Activated CD4-positive, alpha-beta T cell treated with anti-CD3 and anti-CD28 coated beads for 24 hours (primary cell): ENCODE measurements at places on chromosomes 12 and 14.

DNA sequence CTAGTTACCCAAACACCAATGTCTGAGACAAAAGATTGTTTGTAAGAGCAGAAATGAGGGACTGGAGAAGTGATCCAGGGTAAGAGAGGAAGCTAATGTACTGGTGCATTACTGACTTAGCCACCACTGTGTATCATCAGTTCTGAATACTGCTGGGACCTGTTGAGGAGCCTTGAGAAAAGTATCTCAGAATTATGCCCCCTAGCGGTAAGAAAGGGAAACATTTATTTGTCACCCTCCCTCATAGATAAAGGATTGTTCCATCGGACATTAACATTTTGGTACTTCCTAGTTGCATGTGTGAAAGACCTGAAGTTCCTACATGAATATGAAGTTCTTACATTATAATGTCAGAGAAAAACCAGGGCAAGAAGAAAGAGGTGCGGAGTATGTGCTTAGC, 612.5 kb downstream of the FSCB start:
- no peak for DNase-seq

DNA sequence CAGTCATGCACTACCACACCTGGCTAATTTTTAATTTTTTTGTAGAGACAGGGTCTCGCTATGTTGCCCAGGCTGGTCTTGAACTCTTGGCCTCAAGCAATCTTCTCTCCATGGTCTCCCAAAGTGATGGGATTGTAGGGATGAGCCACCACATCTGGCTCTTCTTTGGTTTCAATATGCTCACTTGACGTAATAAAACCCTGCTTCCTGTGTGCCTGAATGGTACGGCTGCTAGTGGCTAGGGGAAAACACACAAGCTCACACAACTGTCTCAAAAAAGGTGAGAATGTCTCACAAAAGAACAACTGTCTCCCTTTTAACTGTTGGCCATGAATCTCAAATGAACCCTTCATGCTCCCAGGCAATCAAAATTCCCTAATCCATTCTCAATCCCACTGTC, 15.0 kb downstream of the C1S start:
- no peak for DNase-seq

GRCh38 chr12:1738446-1738845, 47.6 kb downstream of the ADIPOR2 start:
- no peak for DNase-seq

GRCh38 chr14:90555126-90556011, 158.5 kb downstream of the CALM1 start:
- no peak for DNase-seq

- DNase-seq, result no peak
These were observed 29.7 kb downstream of the FRMD6 start for GRCh38 chr14:51681411-51681810.

DNA sequence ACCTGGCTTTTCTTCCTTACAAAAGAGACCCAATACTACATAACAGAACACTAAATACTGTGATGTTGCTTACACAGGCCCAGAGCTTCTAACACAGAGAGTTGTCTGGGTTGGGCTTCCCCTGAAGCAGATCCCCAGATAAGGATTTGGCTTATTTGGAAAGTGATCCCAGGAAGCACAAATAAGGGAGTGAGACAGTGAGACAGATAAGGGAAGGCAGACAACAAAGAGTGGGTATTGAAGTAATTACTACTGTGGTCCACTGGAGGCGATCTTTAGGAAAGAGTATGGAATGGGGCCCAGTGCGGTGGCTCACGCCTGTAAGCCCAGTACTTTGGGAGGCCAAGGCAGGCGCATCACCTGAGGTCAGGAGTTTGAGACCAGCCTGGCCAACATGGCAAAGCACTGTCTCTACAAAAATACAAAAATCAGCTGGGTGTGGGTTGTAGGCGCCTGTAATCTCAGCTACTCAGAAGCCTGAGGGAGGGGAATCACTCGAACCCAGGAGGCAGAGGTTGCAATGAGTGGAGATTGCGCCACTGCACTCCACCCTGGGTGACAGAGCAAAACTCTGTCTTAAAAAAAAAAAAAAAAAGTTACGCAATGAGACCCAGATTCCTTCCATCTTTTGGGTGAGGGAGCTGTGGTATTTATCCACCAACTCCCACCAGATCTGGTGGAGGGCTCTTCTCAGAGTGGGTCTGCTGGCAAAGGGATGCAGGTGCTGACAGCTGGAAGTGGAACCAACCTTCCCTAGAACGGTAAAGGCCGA, 10.2 kb upstream of the C12orf43 start:
- no peak for DNase-seq

DNA sequence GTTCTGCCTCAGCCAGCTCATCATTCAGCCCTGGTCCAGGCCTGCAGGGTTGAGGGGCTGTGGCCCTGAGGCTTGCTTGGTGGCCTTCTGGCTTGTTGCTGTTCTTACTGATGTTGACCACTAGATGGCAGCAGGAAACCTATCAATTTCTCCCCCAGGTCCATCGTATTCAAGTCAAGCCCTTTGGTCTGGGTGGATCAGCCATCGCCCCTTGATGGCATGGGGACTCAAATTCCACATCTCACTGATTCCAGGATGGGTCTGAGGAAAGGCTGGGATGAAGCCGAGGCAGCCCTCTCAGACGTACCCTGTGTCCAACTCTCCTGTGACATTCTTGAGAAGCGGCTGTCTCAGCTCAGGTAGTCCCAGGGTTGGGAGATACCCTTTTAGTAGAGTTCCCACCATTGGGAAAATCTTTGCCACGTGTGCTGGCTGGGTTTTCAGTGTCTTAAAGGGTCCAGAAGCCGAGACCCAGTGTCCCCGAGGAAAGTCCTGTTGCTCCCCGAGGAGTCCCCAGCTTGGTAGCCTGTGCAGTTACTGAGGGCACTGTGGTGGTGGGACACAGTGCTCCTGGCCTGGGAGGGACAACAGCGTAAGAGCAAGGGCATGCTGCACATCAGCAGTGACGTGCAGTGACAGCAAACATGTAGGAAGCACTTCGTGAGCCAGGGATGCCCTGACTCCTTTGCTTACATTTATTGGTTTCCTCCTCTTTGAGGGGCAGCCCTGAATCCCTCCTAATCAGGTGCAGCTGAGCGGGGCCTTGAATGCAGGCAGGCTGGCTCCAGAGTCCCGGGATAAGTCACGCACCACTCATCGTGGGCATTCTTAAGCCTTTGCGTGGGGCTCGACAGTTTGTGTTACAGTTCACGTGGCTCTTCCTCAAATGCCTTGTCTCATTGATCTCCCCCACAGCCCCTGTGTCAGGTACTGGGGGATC, 58.6 kb downstream of the TSPAN9 start:
- DNase-seq, result no peak

DNA sequence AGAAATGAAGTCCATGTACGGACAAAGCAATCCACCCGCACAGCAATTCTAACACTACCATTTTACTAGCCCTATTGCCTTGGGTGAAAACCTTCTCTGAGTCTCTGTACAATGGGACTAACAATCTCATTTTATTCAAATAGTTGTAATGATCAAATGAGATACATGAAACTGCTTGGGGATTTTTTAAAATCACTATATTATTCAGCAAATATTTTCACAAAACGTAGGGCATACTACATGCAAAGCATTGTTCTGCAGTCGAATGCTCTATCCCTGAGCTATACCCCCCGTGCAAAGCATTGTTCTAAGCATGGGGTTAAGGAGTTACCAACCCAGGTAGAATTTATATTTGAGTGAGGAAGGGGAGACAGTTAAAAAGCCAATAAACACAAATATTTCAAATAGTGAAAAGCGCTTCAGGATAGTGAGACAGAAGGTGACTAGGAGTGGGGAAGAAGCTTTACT, 554 bp upstream of the ATF7 start:
- DNase-seq, result no peak

DNA sequence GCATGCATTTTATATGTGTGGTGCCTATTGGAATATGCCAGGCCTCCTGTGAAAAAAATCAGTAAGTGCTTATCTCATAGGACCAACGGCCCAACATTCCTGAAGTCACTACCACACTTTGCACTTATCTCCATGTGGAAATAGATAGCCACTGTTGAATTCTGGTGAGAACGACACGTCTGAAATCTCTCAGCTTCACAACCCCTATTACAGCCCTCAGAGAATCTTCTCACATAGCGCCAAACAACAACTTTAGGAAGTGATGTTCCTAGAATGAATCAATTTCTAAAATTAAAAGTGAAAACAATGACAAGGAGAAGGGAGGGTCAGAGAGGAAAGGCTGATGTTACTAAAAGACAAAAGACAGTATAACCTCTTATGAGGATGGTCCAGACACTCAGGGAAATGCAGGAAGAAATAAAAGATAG, 270.8 kb upstream of the BTG1 start:
- no peak for DNase-seq

GRCh38 chr12:132437252-132437932, 52.6 kb upstream of the FBRSL1 start:
- DNase-seq, result no peak

DNA sequence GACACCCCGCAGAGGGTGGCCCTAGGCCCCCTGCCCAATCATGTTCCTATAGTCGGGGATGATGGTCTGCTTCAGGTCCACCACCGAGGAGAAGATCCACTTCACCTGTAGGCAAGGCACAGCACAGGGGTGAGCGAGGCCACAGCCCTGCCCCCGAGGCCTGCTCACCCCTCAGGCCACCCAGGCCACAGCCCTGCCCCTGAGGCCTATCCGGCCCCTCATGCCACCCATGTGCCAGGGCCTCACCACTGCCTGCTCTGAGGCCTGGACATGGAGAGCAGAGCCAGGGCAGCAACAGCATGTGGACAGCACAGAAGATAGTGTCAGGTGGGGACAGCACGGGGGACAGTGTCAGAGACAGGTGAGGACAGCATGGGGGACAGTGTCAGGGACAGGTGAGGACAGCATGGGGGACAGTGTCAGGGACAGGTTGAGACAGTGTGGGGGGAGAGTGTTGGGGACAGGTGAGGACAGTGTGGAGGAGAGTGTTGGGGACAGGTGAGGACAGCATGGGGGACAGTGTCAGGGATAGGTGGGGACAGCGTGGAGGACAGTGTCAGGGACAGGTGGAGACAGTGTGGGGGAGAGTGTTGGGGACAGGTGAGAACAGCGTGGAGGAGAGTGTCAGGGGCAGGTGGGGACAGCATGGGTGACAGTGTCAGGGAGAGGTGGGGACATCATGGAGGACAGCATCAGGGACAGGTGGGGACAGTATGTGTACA, 239.7 kb downstream of the TMEM121 start:
- no peak for DNase-seq

DNA sequence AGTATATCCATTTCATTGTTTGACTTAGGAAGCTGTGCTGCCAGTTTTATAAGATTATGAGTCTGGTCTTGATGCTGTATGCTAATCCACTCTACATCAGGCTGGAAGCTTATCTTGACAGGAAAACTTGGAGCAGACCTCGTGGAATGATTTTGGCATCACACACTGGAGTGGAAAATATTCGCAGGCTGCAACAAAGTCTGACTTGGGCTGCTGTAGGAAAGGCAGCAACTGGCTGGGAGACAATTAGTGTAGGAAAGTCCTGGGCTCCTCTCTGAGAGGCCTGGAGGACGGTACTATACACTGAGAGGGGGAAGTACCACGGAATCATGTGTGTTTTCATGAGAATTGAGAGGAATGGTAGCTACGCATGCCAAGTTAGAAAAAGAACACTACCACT, 383.7 kb downstream of the ETNK1 start:
- no peak for DNase-seq

- DNase-seq, result no peak
These were observed 44.4 kb upstream of the PLEKHA5 start for GRCh38 chr12:19085090-19085489.

DNA sequence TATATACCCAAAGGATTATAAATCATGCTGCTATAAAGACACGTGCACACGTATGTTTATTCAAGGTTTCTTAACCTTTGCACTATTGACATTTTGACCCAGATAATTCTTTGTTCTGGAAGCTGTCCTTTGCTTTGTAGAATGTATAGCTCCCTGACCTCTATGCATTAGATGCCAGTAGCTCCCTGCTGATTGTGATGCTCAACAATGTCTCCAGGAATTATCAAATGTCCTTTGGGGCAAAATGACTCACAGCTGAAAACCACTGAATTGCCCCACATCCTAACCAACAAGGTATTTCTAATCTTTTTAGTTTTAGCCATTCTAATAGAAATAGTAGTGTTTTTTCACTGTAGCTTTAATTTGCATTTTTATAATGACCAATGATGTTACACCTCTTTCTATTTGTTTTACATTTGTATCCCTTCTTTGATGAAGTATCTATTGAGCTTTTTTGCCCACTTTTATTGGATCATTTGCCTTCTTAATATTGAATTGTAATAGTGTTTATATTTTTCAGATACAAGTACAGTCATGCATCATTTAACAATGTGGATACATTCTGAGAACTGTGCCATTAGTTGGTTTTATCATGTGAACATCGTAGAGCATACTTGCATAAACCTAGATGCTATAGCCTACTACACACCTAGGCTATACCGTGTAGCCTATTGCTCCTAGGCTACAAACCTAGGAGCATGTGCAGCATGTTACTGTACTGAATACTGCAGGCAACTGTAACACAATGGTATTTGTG, 10.4 kb upstream of the NOPCHAP1 start:
- DNase-seq, result no peak

GRCh38 chr14:57578801-57579200, 85.1 kb upstream of the CCDC198 start:
- DNase-seq, result no peak

- DNase-seq, result no peak
These were observed 311.9 kb downstream of the CEP128 start for GRCh38 chr14:80629606-80630005.

DNA sequence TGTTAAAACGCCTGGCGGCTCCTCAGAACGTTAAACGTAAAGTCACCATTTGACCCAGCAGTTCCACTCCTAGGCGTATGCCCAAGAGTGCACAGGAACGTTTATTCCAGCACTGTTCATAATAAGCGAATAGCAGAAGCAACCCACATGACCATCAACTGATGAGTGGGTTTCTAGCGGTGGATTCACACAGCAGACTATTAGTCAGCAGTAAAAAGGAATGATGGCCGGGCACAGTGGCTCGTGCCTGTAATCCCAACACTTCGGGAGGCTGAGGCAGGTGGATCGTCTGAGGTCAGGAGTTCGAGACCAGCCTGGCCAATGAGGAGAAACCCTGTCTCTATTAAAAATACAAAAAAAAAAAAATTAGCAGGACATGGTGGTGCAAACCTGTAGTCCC, 22.4 kb upstream of the FBRSL1 start:
- DNase-seq, result no peak
